Liver (tissue), 10 donors: ENCODE measurements at places on chromosomes 6 and 20.

DNA sequence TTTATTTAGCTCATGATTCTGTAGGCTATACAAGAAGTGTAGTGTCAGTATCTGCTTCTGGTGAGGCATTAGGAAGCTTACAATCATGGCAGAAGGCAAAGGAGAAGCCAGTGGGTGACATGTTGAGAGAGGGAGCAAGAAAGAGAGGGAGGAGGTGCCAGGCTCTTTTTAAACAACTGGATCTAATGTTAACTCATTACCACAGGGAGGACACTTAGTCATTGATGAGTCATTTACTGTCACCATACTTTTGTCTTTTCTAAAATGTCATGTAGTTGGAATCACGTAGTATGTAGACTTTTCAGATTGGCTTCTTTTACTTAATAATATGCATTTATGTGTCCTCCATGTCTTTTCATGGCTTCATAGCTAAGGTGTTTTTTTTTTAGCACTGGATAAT, 58.1 kb downstream of the NUS1 start:
- H3K4me3 ChIP-seq, result no peak overlapping the region
- DNase-seq, result no peak
- no peak overlapping the region for H3K27ac ChIP-seq
- no peaks in the 10 kb centered on the region for H3K4me1 ChIP-seq

DNA sequence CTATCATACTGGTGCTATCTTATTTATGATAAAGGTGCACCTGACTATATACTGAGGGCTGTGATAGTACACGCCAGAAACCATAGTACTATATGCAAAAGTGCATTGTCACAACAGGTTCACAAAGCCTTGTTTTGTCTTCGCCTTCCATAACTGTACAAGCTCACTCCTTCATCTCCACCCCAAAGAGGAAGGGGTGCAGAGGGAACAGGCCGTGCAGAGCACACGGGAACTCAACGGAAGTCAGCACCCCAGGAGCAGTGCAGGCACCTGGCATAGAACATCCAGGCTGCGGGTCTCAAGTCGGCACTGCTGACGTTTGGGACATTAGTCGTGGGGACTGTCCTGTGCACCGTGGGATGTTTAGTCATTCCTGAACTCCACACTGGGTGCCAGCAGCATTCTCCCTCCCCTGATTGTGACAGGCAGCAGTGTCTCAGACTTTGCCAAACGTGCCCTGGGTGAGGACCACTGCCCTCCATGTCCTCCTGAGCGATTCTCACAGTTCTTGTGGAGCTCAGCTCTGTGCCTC, 99.7 kb downstream of the PXDC1 start:
- H3K27me3 ChIP-seq, result no peaks in the 10 kb centered on the region
- no peak overlapping the region for H3K4me3 ChIP-seq
- no peaks in the 10 kb centered on the region for H3K36me3 ChIP-seq
- H3K27ac ChIP-seq, result no peak overlapping the region
- DNase-seq, result no peak
- H3K4me1 ChIP-seq, result no peaks in the 10 kb centered on the region

DNA sequence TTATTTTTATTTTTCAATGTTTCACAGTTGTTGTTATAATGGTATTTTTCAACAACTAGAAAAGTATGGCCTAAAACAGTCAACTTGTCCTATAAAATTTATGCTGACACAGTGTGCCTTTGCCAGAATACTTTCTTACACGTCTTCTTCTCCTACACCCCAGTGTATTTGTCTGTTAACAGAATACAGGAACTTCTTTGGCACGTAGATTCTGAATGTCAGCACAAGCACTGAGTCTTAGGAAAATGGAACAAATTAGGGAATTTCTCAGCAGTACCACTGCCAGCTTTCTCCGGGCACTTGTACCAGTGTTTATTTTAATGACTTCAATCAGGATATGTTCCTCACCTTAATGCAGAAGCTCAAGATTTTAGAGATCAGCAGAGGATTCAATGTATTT, 26.7 kb upstream of the AKIRIN2 start:
- no peak overlapping the region for H3K4me3 ChIP-seq
- no peak overlapping the region for H3K27ac ChIP-seq
- H3K36me3 ChIP-seq, result no peaks in the 10 kb centered on the region
- DNase-seq, result no peak
- H3K27me3 ChIP-seq, result no peaks in the 10 kb centered on the region

DNA sequence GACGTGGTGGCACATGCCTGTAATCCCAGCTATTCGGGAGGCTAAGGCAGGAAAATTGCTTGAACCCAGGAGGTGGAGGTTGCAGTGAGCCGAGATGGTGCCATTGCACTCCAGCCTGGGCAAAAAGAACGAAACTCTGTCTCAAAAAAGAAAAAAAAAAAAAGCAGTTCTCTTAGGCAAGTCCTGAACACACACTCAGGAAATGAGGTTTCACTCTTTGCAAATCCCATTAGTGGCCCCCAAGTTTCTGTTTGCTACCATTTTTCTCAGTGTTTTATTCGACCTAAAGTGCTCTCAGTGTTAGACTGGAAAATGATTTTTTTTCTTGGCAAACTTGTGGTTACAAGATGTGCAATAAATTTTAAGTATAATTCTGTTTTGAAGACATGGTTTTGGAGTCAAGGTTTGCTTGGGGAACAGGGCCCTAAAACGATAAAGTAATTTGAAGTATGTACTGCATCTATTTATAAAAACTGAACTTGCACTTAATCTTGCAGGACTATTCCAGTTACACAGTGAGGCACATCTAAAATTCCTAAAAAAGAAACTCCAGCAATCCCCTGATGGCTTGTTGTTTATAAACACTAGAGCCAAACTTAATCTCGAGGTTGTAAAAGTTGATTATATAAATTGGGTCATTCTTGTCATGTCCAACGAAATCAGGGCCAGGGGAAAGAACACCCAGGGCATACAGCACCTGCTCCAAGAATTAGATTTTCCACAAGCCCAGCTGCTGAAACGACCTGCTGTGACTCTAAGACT, 42.6 kb downstream of the MAP1LC3A start:
- no peaks in the 10 kb centered on the region for H3K27me3 ChIP-seq
- no peak overlapping the region for H3K27ac ChIP-seq
- H3K4me1 ChIP-seq, result no peaks in the 10 kb centered on the region
- H3K36me3 ChIP-seq, result no peaks in the 10 kb centered on the region

DNA sequence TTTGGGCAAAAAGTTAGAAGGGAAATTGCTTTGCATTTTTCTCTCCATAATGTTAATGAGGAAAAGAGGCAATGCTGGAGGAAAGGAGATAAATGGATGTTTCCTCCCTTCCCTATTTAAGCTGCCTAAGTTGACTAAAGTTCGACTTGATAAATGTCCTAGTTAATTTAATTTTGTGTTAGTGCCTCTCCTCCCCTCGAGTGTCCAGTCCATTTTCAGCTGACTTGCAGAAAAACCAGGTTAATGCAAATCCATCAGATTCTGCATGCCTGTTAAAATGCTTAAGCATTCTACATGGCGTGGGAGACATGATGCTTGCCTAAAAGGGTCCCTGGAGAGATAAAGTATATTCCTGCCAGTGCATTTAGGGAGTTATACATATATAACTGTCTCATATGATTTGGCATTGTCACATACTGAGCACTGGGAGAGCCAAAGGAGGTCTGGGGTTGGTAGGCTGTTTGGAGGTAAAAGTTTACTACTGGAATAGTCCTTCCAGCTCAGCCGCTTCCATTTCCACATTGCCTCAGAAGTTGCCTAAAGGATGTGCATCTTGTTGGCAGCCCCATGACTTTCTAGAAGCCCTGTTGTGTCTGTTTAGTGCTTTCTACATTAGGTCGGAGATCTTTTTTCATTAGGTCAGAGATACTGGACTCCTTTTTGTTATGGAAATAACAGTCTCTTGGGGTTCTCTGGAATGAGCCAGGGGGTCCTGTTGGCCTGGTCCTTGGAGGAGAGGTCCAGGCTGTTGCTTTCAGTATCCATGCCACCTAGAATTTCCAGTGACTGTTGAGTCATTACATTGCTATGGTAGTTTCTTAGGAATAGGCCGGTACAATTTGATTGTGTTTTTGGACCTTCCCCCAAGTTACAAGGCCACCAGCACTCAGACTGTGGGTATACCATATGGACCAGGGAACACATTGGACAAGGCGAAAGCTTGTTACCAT, 30.4 kb downstream of the JARID2 start:
- H3K27ac ChIP-seq, result no peak overlapping the region
- DNase-seq, result no peak
- no peaks in the 10 kb centered on the region for H3K27me3 ChIP-seq
- no peak overlapping the region for H3K4me3 ChIP-seq

DNA sequence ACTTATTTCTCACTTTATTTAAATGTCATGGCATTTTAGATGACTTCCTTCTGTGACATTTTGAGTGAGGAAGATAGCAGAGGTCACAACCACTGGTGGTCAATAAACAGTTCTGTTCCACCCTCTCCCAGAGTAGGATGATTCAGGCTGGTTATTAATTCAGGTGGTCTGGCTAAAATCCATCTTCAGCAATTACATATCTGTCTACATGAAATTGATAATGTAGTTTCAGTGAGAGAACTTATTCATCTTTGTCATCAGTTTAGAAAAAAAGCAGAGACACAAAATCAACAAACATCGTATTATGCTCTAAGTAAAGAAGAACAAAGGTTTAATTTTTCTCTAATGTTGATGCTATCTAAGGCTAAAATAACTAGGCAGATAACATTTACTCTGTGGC, 525.5 kb downstream of the TENT5A start:
- no peaks in the 10 kb centered on the region for H3K36me3 ChIP-seq
- no peak overlapping the region for H3K27ac ChIP-seq
- no peaks in the 10 kb centered on the region for H3K4me1 ChIP-seq
- H3K27me3 ChIP-seq, result no peaks in the 10 kb centered on the region
- no peak for DNase-seq
